ENCODE measurements at places on chromosomes 7 and 10.

- no peak for DNase-seq
These were observed 684.6 kb downstream of the MAGI2 start for GRCh38 chr7:78768859-78769258.

DNA sequence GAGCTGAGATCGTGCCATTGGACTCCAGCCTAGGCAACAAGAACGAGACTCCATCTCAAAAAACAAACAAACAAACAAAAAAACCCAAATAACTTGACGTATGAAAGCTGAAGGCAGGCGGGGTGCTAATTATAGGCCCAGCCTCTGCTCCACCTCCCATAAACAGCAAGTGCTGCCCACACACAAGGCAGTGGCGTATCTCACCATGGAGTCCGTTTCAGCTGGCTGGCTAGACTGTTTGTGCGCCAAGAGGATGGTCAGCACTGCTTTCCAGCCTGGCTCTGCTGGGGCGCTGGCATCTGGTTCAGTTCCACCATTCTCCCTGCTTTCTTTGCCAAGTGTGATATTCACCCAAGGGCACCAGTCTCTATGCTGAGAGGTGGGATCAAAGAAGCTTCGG lies 29.1 kb downstream of the ZC3HC1 start:
- no peak for DNase-seq

DNA sequence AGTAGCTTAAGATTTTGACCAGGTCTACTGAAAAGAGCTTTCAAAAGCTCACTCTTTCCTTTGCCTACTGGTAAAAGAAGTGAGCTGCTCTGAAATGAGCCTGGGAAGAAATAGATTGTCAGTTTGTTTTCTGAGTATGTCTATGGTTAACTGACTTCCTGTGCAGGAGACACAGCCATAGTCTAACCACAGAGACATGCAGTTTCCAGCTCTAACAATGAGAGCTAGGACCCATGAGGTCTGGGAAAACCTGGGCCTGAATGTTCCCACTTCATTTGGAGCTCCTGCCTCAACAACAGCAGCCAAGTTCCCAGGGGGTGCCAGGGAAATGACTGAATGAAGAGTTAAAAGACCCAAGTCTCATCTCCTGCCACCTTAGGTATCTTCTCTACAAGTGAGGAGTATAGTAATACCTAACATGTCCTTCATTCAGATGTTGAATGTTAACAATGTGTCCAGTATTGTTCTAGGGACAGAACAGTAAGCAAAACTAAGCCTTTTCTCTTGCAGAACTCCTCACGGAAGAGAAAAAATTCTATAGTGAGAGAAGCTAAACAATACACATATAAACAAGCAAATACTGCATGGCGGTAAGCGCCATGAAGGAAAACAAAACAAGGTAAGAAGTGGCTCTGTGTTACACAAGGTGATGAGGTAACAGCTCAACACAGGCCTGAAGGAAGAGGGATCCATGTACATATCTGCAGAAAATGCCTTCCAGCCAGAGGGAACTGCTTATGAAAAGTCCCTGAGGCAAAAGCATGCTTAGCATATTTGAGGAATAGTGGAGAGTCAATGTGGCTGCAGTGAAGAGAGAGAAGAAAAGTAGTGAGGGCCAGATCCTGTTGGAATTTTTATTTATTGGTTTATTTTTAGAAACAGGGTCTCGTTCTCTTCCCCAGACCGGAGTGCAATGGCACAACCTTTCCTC lies 26.4 kb upstream of the ANKRD1 start:
- no peak for DNase-seq

GRCh38 chr10:124292911-124293615 lies 125.7 kb downstream of the OAT start:
- no peak for DNase-seq

DNA sequence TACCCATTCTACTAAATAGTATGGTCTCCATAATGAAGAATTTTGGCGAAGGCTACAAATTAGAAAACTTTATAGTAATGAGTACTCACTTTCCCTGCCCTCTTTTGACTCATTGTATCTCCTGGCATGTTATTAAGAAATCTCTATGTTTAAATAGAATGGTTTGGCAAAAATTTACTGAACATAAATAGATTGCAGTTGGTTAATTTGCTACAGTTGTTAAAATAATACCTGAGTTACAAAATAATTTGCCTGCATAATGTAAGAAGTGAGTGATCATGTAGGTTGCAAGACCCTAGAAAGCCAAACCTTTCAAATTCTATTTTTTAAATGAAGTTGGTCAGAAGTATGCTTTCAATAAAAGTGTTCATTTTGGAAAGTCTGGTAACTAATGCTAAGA lies 176.8 kb upstream of the AHR start:
- DNase-seq: no peak

GRCh38 chr7:22350466-22351328 lies 6.3 kb downstream of the RAPGEF5 start:
- no peak for DNase-seq

DNA sequence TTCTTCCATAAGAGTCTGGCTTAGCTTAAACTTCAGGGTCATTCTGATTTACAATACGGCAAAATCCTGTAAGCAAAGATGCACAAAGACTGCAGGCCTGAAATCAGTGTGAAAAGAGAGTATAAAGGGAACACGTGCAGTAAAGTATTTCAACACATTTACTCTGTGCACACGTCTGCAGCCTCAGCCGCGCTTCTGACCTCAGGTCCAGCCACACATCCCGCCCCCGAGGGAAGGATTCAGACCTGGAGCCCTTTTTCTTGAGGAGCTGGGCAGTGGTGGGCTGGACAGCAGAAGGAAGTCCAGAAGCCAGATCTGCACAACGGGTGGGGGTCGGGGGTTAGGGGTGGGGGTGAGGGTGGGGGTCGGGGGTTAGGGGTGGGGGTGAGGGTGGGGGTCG lies 58.9 kb upstream of the FAM20C start:
- no peak for DNase-seq

DNA sequence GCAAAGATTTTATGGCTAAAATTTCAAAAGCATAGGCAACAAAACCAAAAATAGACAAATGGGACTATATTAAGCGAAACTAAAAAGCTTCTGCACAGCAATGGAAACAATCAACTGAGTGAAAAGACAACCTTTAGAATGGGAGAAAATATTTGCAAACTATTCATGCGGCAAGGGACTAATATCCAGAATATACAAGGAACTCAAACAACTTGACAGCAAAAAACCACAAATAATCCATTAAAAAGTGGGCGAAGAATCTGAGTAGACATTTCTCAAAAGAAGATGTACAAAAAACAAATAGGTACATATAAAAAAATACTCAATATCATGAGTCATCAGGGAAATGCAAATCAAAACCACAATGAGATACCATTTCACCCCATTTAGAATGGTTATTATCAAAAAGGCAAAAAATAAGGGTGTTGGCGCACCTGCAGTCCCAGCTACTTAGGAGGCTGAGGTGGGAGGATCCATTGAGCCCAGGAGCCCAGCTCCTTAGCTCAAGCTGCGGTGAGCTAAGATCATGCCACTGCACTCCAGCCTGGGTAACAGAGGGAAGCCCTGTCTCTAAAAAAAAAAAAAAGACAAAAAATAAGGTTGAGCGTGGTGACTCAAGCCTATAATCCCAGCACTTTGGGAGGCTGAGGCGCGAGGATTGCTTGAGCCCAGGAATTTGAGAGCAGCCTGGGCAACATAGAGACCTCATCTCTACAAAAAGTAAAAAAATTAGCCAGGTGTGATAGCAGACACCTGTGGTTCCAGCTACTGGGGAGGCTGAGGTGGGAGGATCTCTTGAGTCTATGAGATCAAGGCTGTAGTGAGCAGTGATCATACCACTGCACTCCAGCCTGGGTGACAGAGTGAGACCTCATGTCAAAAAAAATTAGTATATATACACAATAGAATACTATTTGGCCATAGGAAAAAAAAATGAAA lies 4.2 kb upstream of the CCM2 start:
- DNase-seq: peak; percentile 39

GRCh38 chr7:29146057-29146706 lies at the start of gene CPVL:
Gene CPVL (minus strand): TSS chr7:29146537. CDS start chr7:29121061, 25,476 bp downstream.
- no peak for DNase-seq

- no peak for DNase-seq
These were observed 94.5 kb downstream of the MAD1L1 start for GRCh38 chr7:2138146-2138765.

DNA sequence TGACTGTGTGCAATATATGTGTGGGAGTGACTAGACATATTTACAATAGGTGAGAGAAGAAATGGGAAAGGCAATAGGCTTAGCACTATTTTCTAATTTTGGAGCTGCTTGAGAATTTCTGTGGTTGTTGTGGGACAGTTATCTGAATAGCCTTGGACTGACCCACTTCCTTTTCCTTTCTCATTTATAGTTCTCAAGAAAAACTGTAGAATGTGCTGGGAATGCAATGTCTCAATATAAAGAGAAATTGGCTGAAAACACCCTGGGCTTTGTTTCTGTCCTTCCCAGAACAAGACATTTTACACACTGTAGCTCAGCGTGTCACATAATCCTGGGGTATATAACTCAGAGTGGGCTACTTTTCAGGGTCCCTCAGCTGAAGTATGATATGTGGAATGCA lies 153.0 kb upstream of the RHOBTB1 start:
- no peak for DNase-seq

DNA sequence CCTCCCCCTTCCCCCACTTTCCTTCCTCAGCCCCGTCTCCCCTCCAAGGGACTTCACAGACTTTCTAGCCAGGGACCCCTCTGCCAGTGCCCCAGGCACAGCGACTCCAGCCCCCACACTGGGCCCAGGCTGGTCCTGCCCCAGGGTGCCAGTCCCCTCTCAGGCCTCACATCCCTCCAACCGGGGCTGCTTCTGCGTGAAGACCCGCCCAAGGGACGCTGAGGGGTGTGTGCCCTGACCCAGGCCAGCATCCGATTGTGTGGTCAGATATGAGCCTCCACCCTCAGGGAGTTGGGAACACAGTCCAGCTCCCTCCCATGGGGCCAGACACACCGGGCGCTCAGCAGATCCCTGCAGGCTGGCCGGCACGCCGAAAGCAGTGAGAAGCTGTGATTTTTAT lies 97.0 kb downstream of the MICALL2 start:
- no peak for DNase-seq

GRCh38 chr7:132666071-132666773 lies 90.0 kb upstream of the PLXNA4 start:
- no peak for DNase-seq

GRCh38 chr7:2943851-2944601 lies 99.6 kb downstream of the CARD11 start:
- DNase-seq: no peak

DNA sequence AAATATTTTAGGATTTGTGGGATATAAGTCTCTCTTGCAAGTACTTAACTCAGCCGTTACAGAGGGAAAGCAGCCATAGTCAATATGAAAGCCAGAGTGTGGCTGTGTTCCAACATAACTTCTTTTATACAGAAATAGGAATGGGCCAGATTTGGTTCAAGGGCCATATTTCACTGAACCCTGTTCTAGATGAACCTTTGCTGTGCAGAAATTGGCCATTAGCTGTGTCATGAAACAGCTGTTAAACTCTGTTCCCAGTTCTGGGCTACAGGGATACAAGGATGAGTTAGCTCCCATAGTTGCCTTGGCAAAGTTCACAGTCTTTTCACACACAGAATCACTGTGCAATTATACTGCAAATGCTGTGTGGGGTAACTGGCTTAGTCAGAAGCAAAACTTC lies 213.9 kb upstream of the LRRN3 start:
- DNase-seq: no peak

- no peak for DNase-seq
These were observed 179.4 kb upstream of the INHBA start for GRCh38 chr7:41882256-41882655.

DNA sequence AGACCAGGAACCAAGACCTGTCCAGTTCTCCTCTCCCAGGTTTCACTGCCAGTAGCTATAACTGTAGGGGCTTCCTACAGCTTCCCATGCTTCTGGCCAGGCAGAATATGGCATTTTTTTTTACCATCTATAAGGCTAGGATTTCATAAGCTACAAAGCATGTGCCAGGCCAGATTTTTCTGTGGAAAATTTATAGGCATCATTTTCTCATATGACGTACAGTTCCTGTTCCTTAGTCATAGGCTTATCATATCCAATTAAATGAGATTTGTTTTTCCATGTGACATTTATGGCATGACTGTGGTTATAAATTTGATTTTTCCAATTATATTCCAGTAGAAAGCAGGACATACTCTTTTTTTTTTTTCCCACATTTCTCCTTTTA lies 208.6 kb upstream of the NPY start:
- DNase-seq: no peak

- no peak for DNase-seq
These were observed 322.8 kb upstream of the GRM3 start for GRCh38 chr7:86320889-86321288.

DNA sequence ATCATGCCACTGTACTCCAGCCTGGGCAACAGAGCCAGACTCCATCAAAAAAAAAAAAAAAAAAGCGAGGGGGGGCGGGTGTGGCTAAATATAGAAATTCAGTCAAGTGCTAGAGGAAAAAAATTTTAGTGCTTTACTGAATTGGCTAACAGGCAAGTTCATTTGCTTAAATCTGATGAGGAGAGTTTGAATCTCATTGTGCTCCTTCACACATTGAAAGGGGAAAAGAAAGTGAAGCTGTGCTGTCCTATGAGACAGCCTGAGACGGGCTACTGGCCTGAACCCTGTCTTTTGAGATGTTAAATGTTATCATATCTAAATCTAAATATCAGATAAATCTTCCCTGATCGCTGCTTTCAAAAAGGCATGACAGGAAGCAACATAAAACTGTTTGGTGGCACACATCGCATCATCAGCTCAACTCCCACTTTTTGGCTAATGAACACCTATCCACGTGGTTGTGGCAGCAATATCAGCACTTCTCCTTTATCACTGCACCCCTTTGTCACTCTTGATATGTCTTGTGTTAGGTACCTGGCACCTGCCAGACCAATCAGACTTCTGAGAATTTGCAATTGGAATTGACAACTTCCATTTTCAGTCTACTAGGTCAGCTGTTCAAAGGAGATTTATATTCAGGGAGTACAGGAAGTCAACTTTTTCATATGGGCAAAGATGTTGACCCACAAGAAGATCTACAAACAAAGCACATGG lies 14.0 kb upstream of the IFIT1B start:
- DNase-seq: no peak

DNA sequence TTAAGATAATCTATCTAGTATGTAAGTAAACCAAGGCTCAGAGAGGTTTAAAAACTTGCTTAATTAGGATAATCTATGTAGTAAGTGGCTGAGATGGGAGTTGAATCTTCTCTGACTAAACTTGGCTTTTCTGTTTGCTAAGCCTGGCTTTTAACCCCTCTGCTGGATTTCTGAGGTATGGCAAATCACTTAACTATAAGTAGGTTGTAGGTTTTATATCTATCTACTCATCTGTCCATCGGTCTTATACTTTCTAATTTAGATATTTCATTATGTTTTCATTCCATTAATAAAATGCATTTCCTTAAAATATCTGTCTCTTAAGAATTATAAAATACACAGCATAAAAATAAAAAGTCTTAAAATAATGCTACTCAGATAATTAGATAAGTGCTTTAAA lies 59.4 kb downstream of the ST7 start:
- DNase-seq: no peak

- no peak for DNase-seq
These were observed 38.6 kb upstream of the AGK start for GRCh38 chr7:141512597-141512996.

- peak; percentile 16 for DNase-seq
These were observed 562 bp downstream of the GRK5 start for GRCh38 chr10:119207713-119208552.

All from effector CD4-positive, alpha-beta T cell (primary cell).